ENCODE measurements at places on chromosomes 2 and 18.
A peak's percentile ranks its signal among the peaks of the same experiment; 100 is the strongest.

GRCh38 chr2:230987137-230988020 is 8.5 kb upstream of the SPATA3 start:
- DNase-seq: peak; percentile 17

GRCh38 chr2:110149330-110150220 is 34.0 kb upstream of the MALL start:
- no peak for DNase-seq

- DNase-seq: no peak
Observed at GRCh38 chr18:61337527-61337926, 4.3 kb downstream of the CDH20 start.

GRCh38 chr2:73104933-73105332 is 7.8 kb downstream of the RAB11FIP5 start:
- DNase-seq: no peak

DNA sequence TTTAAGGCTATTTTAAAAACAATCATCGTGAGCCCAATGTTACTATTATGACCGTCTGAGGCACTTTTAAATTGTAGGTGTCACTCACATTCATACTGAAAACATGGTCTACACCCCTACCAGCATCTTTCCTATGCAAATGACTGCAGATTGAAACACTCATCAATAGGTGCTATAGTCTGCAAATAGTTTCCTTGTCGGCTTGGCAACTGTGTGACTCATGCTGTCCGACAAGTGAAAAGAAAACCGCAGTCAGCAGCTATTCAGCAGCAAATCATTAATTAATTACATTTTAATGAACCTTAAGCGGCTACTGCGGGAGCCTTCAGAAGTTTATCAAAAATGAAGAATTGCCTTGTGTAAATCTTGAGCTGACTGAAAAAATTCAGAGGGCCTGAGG is 134.4 kb downstream of the FIGN start:
- DNase-seq: no peak

- DNase-seq: no peak
Observed at GRCh38 chr2:76448956-76449355, 738.2 kb upstream of the GCFC2 start.

- DNase-seq: no peak
Observed at GRCh38 chr2:171515672-171516298, 6.5 kb upstream of the CYBRD1 start.

DNA sequence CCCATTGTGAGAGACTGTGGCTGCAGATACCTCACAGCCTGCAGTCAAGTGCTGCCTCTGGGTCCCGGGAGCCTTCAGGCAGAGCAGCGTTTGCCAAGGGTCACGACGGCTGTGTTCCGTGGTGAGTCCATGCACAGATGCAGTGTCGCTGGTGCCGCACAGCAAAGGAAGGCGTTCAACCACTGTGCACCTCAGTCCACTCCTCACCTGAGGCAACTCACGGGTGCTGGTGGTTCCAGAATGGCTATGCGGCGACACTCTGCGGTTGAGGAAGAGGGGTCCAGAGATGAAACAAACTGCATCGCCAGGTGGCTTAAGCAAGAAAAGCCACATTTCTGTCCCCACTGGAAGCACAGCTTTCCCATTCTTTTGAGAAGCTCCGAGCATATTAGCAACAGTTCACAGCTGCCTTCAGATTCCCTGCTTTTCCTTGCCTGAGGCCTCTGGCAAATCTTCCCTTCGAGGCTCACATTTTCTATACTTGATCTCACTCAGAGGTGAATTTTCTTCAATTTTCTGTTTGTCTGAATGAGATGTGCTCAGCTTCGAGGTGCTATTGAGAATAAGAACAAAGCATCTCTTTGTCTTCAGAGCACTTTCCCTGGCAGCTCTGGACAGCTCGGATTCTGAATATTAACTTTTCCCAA is 208.8 kb upstream of the TWIST2 start:
- DNase-seq: no peak
